ENCODE measurements at places on chromosomes 13 and 19.
A peak's percentile ranks its signal among the peaks of the same experiment; 100 is the strongest.

- DNase-seq: no peak
Measured at GRCh38 chr19:5050067-5050656, 81.2 kb downstream of the KDM4B start.

DNA sequence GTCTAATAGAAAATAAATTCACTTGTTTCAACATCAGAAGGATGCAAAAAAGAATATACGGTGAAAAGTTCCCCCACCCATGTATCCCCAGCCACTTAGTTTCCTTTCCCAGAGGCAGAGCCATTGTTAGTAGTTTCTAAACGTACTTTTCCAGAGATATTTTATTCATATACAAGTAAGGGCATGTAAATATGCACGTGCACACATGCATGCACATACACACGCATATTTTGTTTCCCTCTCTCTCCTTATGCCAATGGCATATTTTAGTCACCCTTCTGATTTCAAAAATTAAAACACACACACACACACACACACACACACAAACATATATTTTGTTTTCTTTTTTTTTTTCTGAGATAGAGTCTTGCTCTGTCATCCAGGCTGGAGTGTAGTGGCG, 147.4 kb downstream of the PDS5B start:
- no peak for DNase-seq

- peak; percentile 30 for DNase-seq
Measured at GRCh38 chr13:40671956-40672764, 5.7 kb upstream of the FOXO1 start.

- peak; percentile 7 for DNase-seq
Measured at GRCh38 chr13:35621989-35622388, 145.5 kb upstream of the MAB21L1 start.

DNA sequence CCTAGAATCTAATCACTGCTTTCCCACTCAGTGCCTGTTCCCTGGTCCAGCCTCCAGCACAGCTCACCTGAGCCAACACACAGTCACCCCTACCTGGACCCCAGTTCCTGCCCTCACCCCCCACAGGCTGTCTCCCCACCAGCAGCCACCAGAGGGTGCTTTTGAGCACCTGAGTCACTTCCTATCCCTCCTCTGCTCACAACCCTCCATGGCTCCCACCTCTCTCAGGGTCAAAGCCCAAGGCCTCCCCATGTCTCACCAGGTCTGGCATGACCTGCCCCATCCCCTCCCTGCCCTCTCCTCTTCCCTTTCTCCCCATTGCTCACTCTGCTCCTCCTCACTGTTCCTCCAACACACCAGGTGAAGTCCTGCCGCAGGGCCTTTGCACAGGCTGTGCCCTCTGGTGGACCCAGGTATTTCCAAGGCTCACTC, 7.1 kb upstream of the DPP9 start:
- no peak for DNase-seq
